ENCODE measurements at places on chromosomes 1 and 21.

DNA sequence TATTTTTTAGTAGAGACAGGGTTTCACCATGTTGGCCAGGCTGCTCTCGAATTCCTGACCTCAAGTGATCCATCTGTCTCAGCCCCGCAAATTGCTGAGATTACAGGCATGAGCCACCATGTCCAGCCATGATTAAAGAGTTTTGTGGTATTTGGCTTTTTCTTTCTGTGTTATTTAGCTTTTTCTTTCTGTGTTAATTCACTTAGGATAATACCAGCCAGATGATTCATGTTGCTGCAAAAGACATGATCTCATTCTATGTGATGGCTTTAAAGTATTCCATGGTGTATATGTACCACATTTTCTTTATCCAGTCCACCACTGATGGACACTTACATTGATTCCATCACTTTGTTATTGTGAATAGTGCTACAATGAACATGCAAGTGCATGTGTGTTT is 1135.2 kb downstream of the AMY1C start:
- no peak for DNase-seq

GRCh38 chr1:24683713-24684162 is 40.6 kb downstream of the SRRM1 start:
- DNase-seq: no peak

GRCh38 chr21:44527156-44527982 is 12.6 kb downstream of the KRTAP10-1 start:
- DNase-seq: no peak

GRCh38 chr1:3351449-3352298 is 102.8 kb upstream of the ARHGEF16 start:
- no peak for DNase-seq

GRCh38 chr1:7539769-7540175 is 231.3 kb upstream of the VAMP3 start:
- DNase-seq: no peak

DNA sequence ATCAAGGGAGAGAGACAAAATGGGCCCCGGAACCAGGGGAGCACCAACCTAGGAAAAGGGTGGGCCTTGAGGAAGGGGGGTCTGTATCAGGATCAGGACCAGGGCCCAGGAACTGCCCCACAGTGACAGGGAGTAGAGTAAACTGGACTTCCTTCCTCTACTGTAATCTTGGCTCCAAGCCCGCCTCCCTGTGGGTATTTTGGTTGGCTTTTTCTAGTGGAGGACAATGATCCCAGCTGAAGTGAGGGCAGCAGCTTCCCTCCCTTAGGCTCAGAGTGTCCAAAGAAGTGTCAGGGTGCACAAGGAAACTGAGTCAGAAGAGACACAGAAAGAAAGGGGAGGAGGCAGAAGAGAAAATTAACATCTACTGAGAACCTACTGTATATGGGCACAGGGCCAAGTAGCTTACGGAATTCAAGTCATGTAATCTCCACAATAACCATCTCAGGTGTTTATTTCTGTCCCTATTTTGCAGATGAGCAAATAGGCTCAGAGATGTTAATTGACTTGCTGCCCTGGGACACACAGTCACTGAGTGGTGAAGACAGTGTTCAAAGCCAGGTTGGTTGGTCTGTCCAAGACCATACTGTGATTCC is 4.8 kb downstream of the UBQLN4 start:
- no peak for DNase-seq

DNA sequence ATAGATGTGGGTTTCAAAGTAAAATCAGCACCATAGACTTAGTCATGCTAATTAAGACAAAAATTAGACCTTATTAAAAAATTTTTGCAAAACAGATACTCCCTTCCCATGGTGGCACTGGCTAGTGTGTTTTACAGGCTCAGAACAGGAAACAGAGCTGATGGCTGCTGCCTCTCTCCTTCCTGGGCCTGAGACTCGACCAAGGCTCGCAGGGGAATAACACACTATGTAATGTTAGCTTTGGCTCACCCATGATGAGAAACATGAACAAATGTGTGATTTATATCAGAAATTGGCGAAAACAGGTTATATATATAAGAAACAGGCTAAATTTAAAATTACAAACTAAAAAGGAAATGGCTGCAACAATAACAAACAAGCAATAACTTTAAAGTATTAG is 50.7 kb downstream of the ERG start:
- DNase-seq: no peak

DNA sequence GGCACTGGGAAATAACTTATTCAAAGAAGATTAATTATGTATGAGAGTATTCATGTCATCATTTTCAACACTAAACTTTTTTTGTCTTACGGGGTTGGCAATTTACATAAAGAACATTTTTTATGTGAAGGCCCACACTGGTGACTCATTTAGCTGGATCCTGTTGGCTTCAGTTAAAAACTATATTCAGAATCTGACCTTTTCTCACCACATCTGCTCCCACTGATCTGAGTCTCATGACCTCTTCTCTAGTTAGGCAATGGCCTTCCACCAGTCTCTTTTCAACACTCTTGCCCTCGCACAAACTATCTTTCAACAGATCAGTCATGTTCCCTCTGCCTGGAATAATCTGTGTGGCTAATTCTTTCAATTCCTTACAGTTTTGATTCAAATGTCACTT is 53.4 kb downstream of the TMPRSS15 start:
- no peak for DNase-seq

- no peak for DNase-seq
Observed at GRCh38 chr1:193211539-193211938, 25.1 kb upstream of the B3GALT2 start.

DNA sequence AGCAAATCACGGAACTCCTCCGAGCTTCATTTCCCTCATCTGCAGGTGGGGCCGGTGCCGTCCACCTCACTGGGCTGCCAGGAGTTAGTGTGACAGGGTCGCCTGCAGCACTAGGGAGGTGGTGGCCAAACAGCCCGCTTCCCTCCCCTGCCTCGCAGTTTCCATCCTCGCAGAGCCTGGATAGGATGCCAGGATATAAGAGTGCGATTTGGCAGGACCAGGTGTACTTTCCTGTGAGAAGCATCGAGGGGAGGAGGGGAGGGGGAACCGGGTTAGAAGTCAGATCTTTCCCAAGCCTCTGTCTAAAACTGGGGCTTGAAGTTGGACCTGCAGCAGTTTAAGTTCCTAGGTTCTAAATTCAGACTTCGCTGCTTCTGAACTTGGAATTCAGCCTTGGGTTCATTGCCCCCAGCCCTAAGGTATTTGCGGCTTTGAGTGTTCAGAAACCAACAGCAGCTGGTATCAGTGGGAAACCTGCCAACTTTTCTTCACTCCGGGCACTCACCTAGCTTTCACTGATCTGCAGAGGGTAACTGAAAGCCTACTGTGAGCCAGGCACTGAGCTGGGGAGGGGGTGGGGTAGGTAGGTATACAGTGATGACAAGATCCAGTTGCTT is 1.7 kb upstream of the JUN start:
- peak; percentile 89 for DNase-seq
